ENCODE measurements at places on chromosomes 12 and 14.

GRCh38 chr12:94875525-94875924, 128.0 kb downstream of the NDUFA12 start:
- DNase-seq, result peak; percentile 21

- peak; percentile 62 for DNase-seq
These were observed 428 bp downstream of the RNF41 start for GRCh38 chr12:56221232-56221756.

DNA sequence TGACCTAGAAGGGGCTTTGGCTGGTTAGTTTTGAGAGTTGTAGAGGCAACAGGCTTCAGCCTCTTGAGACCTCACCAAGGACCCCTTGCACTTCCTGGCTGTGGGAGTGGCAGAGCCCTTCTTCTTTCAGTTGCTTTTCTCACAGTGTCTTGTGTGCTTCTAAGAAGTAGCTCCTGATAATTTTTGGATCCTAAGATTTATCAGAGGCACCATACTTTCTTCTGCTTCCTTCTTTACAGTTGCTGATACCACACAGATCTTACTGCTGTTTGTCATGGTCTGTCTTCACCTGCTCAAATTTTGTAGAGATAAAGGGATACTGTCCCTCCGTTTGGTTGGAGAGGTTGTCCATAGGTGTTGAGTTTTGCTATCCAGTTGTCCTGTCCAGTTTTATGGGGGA, 33.8 kb downstream of the VRK1 start:
- DNase-seq, result no peak

GRCh38 chr12:104551-105081, 38.0 kb downstream of the IQSEC3 start:
- DNase-seq, result peak; percentile 30

- DNase-seq, result no peak
These were observed 133.1 kb downstream of the MED13L start for GRCh38 chr12:116144384-116144783.

DNA sequence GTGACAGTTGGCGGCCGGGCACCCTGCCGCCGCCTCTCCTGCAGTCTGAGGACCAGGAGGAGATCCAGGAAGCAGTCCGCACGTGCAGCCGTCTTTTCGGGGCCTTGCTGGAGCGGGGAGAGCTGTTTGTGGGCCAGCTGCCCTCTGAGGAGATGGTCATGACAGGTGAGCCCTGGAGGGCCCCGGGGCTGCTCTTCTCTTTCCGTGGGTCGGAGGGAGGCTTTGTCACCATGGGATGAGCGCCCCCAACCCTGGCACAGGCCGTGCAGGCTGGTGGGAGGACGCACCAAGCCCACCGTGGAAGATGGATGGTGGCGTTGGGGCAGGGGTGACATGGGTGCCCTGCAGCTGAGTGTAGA, 532 bp downstream of the NOC4L start:
- no peak for DNase-seq

All from WTC11 (cell line).